ENCODE measurements at places on chromosomes 7 and 10.

- DNase-seq = no peak
Measured at GRCh38 chr10:116798859-116799258, 50.4 kb upstream of the ENO4 start.

DNA sequence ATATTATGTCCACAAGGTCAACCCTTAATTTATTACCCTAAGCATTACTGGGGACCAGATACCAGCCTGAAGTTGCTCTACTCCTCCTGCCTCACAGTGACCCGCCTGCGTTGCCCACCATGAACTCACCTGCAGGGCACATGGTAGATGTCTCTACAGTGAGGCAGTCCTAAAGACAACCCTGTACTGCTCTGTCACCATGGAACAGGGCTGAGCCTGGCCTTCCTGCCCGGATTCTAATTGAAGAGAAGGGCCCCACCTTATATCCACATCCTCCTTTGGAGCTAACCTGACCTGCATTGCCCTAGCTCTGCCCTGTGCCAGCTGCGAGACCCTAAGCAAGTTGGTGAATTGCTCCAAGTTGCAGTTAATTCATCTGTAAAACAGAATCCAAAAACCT lies 4.1 kb downstream of the SH3PXD2A start:
- DNase-seq = no peak

DNA sequence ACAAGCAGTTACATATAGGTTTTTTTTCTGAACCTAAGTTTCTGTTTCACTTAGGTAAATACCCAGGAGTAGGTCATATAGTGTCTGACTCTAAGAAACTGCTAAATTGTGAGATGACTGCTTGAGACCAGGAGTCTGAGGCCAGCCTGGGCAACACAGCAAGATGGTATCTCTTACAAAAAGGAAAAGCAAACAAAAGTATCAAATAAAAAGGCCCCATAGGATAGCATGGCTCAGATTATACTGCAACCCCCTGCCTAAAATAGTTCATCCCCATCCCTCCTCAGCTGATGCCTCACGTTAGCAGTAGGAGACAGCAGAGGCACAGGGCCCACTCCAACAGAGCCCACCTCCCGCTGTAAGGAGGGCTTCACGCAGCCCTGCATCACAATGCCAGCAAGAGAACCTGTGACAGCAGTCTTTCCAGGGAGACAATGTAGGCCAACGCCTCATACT lies 90.3 kb downstream of the SRPK2 start:
- DNase-seq = no peak

GRCh38 chr10:119132521-119133345 lies 28.8 kb downstream of the DENND10 start:
- no peak for DNase-seq

GRCh38 chr7:29900745-29901144 lies 88.9 kb downstream of the SCRN1 start:
- DNase-seq = no peak

DNA sequence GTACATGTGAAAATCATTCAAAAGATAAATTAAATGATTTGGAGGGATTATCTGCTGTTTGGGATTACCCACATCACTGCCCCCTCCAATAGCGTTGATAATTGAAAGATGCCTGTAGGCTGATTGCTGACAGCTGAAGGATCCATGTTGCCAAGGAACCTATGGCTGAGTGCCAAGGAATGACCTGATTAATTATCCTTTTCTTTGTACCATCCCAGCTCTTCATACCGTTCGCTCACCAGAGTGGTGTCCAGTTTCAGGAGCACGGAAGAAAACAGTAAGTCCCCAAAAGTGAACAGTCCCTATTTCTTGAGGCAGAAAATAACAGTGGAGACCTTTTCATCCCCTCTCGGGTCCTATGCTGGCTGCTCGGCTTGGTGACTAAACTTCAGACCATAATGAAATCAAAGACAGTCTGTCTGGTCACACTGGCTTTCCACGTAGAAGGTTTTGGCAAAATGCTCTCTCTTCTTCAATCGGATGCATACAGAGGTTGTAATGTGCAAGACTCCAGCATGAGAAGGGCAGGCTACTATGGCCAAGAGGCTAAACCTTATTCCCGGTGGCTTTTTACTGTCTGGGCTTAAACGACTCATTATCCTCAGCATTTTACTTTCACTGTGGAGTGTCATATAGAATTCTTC lies 108.8 kb downstream of the SPAG6 start:
- no peak for DNase-seq

DNA sequence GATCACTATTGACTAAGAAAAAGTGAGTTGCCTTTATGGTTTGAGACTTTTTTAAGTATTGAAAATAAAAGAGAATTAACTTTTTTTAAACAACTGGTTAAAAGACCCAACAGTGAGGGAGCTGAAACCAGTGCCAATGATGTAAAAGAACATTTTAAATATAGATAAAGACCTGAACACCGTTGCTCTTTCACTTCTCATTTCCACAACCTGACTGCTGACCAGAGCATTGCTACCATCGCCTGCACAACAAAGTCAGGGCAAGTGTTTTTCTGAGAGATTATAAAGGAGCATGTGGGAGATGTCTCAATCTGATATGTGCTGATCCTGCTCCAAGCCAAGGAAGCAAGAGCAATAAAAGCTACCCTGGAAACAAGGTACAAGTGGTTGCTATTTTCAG lies 34.7 kb downstream of the IMMP2L start:
- no peak for DNase-seq

DNA sequence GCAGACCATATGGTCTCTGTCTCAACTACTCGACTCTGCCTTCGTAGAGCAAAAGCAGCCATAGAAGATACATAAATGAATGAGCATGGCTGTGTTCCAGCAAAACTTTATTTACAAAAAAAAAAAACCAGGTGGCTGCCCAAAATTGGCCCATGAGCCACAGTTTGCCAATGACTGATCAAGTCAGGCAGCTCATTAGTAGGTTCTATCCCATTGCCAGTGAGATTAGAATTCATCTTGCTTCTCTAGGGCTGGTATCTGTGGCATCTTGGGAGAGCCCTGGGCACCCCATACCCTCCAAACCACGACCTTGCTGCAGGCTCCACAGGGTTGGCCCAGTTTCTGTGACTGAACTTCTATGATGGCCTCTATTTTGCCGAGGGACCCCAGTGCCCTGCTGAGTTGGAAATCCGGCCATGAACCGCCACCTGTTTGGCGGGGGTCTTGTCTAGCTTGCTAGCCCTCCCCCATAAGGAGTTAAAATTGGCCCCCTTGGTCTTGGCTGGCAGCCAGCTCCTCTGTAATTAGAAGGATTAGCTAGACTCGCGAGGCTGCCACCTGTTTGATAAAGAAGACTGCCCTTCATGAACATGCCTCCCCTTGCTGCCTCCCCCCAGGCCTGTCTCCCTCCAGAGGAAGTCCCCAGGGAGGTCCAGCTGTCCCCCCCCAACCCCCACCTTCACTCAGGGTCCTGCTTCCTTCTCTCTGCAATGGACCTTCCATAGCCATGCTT lies 83.9 kb downstream of the CHN2 start:
- DNase-seq = no peak

DNA sequence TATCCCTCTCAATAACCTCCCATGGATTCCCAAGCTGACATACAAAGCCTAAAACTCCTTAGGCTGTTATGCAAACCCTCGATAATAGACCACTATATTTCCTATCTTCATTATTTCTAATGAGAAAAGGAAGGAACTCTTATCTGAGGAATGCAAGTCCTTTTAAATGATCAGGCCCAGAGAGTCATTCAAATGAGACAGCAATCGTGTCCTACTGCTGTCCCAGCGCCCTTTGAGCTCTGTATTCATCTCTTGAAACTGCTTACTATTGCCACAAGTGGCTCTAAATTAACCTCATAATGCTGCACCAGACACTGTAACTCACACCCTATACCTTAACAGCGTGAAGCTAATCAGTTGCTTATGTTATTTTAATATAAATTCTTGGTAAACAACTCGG lies 182.1 kb upstream of the NAMPT start:
- no peak for DNase-seq

DNA sequence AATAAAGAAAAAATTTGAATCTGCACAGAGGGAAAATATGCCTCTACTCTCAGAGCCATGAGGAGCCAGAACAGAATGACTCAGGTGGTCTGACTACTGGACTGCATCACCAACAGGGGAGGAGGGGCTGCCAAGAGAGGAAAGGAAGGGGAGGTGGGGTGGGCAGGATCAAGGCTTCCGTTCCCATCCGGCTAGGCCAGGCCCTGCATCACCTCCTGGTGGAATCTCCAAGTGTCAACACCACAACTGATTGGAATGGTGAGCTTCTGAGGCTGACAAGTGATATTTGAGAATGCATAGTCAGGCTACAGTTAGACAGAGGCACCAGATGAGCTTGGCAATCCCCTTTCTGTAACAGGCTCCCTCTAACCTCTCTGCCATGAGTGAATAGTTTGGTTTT lies 10.4 kb upstream of the GPR26 start:
- no peak for DNase-seq

GRCh38 chr10:61898435-61898778 lies 3.1 kb upstream of the ARID5B start:
- no peak for DNase-seq
